Stimulated activated CD4-positive, alpha-beta T cell treated with anti-CD3 and anti-CD28 coated beads, Interleukin-1b, Interleukin-23, amount 100 ng/mL, for 4 hours (primary cell): ENCODE measurements at places on chromosomes 7 and 10.
A peak's percentile ranks its signal among the peaks of the same experiment; 100 is the strongest.

DNA sequence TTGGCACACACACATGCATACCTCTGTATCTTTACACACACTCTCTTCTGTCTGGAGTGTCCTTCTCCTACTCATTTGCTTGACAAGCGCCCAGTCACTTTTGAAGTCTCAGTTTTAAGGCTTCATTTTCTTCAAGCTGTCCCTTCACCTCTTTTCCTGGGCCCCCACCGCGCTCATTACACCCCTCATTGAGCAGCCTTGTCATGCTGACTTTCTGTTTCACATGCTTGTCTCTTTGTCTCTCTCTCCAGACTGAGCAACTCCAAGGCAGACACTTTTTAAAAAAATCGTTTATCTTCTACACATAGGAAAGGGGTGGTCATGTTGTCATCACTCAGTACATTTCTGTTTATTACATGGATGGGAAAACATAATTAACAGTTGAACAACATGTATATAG lies 225.2 kb upstream of the FZD1 start:
- DNase-seq, result no peak

DNA sequence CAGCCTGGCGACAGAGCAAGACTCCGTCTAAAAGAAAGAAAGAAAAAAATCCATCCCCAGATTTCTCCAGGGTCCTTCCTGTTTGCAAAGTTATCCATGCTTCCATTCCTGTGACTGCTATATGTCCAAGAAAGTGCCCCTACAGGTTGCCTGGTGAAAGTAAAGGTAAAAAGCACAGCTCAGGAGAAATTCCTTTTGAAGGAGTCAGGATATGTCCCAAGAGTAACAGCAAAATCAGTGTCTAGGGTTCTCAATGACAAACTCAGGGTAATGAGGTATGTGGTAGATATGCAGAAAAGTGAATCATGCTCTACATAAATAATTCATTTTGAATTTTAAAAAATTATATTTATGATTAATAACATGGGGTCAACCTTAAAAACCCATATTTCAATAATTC lies 91.5 kb downstream of the CTTNBP2 start:
- no peak for DNase-seq

GRCh38 chr10:33746836-33747268 lies 412.4 kb upstream of the NRP1 start:
- DNase-seq, result no peak

DNA sequence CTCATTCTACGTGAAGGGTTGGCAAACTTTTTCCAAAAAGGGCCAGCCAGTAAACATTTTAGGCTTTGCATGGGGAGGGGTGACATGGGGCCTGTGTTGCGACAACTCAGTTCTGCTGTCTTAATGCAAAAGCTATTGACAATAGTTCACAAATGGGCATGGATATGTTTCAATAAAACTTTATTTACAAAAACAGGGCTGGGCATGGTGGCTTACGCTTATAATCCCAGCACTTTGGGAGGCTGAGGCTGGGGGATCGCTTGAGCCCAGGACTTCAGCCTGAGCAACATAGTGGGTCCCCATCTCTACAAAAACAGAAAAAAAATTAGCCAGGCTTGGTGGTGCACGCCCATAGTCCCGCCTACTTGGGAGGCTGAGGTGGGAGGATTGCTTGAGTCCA lies 141.1 kb downstream of the SVIL start:
- no peak for DNase-seq

DNA sequence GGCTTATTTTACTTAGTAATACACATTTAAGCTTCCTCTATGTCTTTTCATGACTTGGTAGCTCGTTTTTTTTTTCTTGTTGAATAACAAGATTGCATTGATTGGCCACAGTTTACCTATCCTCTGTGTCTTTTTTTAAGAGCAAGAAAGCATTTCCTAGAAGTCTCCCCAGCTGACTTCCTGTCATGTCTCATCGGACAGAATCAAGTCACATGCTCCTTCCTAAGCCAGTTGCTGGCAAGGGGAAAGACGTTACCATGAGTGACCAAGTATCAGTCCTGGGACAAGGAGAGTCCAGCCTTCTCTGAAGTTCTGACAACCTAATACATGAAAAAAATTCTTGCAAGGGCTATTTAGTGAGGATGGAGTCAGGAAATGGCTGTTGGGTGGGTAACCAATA lies 24.9 kb upstream of the SFRP5 start:
- DNase-seq, result peak; percentile 22

DNA sequence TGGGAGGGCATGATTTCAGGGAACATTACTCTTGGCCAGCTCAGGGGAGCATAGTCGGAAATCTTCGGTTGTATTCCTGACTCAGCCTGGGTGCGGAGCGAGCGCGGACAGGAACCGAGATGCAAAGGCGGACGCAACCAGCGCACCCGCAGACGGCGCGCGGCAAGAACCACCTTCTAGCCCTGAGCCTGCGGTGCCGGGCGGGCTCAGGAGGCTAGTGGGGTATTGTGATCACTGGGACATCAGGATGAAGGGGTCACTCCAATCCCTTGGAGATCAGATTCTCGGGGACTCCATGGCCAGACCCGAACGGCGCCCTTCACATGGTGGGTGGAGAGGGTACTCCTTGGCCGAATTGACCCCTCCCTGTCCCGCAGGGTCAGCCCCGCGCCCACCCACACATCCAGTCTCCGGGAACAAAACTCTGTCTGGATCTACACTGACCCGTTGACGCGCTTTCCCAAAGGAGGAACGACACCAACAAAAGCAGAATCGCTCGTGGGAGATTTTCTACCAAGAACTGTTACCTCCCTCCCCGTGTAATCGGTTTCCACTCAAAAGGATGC lies 730.5 kb downstream of the ZWINT start:
- no peak for DNase-seq

DNA sequence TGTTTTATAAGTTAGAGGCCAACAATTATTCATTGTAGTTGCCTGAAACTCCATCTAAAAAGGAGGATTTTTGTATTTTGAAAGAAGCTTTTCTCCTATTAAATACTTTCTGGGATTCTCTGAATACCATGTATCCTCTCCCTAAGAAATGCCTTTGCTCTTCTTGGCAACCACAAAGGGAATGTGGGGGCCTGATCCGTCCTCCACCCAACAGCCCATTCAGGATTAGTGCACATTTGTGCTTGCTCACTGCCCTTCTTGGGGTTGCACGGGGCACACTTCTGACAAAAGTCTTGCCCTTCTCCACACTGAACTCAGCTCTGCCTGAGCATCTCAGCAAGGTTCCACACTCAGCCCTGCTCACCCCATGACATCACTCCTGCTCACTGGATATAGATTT lies 194.2 kb downstream of the SLC25A13 start:
- no peak for DNase-seq

DNA sequence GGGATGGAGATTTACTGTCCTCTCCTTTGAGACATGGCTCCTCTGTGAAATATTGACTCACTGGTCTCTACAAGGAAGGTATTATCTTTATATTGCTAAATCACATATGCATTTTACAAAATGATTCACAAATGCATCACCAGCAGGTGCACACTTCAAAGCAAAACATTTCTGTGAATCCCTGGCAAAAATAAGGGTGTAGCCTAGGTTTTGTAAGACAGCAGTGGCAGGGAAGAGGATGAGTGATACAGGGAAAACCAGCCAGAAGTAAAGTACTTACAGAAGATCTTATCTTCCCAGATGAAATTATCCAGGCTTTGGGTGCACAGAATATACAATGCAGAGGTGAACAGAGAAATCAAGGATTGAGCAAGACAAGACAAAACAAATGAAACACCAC lies 1094.6 kb downstream of the GATA3 start:
- no peak for DNase-seq

DNA sequence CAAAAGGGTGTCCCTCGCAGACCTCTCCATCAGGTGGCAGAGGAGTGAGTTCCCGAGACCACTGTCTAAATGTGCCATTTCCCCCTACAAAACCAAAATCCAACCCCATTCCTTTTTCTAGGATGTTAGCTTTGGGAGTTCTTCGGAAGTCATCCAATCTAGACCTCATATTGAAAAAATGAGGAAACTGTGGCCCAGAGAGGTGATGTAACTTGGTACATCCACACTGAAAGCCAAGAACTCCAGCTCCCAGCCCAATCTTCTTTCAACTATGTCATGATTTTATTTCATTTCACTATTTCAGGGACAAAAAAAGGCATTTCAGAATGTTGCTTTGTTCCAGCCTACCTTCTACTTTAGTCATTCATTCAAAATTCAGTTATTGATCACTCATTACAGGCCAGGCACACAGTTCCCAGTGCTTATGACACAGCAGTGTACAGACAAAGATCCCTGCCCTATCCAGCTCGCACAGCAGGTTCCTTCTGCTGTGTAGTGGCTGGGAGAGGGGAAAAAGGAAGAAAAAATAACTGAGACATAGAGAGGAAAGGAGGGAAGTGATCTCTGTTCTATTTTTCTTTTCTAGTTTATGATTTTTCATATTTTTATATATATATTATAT lies 35.8 kb downstream of the SCRN1 start:
- DNase-seq, result no peak

GRCh38 chr7:55241958-55242357 lies 123.2 kb upstream of the LANCL2 start:
- DNase-seq, result no peak

GRCh38 chr7:38858259-38858884 lies 50.6 kb downstream of the VPS41 start:
- no peak for DNase-seq

DNA sequence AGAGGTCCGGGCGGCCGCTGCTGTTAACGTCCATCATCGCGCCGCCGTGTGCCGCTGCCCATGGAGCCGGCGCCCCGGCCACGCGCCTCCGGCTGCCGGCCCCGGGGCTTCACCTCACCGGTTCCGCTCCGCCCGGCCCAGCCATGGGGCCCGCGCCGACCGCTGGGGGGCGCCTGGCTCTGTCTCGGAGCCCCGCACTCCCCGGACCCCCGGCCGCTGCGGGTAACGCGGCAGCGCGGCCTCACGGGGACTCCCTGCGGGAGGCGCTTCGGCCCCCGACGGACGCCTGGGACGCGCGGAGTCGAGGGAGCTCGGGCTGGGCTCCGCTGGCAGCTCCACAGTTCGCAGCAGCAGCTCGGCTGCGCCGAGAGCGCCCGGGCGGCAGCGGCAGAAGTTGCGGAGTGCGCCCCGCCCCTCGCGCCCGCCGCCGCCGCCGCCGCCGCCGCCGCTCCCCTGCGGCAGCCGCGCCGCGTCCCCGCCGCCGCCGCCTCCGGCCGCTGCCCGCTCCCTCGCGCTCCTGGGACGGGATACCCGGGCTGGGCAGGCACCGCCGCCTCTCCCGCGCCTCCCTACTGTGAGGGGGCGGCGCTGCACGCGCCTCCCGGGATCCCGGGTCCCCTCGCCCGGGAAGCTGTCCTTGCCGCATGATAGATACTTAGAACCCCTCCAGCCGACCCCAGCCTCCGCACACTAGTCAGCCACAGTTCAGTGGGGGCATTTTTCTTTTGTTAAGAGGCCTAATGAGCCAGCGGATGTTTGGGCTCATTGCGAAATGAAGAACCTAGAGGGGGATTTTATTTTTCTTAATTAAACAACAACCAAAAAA lies at the start of gene HTR7:
TSS of gene HTR7 (minus strand) at position 405 of the 826 bp plus-strand sequence. CDS start at position 37, 368 bp downstream.
- peak; percentile 65 for DNase-seq

- no peak for DNase-seq
These were observed 253.2 kb upstream of the C7orf33 start for GRCh38 chr7:148337246-148337965.

DNA sequence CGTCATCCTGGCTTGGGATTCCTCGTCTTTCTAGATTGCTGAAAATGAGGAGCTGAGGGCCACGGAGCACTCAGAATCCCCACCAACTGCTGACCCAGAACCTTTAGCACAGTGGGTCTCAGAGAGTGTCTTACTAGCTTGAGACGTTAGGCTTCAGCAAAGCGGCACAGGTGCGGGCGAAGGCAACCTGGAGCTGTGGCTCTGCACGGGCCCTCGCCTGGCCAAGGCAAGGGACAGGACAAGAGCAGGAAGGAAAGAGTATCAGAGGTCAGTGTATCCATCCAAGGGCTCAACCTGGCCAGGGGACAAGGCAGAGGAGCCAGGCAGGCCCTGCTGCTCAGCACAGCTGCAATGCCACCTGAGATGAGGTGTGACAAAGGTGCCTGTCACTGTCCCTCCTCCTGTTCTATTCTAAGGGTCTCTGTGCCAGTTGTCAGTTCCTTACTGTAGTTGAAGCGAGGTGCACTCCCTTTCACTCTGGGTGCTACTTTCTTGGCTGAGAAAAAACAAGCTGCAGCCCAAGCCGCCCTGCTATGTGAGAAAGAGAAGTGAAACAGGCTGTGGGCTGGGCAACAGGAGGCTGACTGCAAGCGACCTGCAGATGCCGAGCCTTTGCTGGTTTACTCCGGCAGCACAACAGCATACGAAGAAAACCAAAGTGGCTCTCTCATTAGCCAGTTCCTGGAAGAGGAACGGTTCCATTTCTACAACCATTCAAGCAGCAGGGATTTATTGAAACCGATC lies 33.3 kb upstream of the KDM7A start:
- peak; percentile 26 for DNase-seq

GRCh38 chr10:8150401-8150905 lies 96.0 kb downstream of the GATA3 start:
- no peak for DNase-seq
